NCI-H345 (cell line): ENCODE measurements at places on chromosomes 6 and 20.
A peak's percentile ranks its signal among the peaks of the same experiment; 100 is the strongest.

DNA sequence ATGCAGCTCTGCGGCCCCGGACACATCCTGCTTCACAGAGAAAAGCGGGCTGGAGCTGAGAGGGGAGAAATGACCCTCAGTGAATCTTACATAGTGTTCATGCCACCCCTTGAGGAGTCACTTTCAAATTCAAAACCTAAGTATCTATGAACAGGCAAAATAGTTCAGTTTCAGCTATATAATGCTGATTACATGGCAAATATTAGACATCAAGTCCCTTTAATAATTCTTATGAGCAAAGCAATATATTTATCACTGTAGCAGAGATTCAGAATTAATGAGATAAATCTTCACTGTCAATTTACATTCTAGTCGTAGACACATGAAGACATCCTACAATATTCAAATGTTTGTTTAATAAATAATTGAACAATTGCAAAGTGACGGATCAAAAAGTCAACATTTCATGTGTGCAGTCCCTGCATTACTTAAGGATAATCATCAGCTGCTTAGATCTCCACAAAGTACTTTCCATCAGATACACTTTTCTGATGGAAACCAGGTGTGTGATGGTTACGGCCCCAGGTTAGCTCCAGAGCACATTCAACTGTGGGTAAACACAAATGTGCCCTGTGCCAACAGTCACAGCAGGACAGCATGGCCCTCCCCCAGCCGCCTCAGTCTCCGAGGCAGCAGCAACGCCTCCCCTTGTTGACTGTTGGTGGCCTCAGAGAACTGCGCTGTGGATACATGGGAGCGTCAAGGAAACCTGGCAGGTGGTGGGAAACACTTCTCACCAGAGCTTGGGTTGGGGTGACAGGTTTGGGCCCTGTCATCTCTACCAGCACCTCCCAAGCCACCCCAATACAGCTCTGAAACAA is 787 bp upstream of the PRR18 start:
- DNase-seq, result peak; percentile 94

DNA sequence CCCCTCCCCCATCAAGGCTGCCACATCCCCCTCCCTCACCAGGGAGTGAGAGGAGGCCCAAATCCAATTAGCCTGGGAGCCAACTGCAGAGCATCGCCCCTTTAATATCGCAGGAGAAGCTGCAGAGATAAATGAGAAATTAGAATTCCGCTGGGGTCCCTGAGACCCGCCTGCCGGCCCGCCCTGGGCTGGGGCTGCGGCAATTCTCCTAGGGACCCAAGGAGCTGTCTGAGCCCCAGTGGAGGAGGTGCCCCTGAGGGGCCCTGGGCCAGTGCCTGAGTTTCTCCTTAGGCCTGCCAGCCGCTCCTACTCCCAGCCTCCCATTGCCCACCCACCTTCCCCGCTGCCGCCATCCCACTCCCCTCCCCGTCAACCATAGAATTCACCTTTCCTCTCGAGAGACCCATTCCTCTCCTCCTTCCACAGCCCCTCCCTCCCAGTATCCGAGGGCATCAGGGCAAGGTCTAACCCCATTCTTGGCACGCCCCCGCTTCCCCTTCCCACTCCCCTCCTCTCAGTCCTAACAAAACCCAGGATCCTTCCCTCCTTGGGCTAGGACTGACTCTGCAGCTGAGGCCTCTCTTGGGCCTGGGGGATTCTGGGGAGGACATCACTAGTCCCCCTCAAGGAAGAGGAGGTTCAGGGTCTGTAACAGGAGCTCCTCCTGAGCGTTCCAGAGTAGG is 20.0 kb upstream of the CDH22 start:
- DNase-seq, result no peak

DNA sequence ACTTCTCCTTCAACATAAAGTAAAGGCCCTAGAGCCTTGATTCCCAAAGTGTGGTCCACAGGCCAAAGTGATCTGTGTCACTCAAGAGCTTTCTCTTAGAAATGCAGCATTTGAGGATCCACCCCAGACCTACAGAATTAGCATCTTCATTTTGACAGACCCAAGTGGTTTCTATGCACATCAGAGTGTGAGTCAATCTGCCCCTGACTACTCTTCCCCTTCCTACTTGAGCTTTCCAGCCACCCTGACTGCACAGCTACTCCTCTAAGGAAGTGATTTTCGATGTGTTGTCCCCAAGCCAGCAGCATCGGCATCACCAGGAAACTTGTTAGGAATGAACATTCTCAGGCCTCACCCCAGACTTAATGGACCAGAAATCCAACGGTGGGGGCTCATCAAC is 2.6 kb downstream of the MEP1A start:
- no peak for DNase-seq

- DNase-seq, result no peak
Observed at GRCh38 chr20:47544852-47545251, 43.2 kb downstream of the NCOA3 start.

DNA sequence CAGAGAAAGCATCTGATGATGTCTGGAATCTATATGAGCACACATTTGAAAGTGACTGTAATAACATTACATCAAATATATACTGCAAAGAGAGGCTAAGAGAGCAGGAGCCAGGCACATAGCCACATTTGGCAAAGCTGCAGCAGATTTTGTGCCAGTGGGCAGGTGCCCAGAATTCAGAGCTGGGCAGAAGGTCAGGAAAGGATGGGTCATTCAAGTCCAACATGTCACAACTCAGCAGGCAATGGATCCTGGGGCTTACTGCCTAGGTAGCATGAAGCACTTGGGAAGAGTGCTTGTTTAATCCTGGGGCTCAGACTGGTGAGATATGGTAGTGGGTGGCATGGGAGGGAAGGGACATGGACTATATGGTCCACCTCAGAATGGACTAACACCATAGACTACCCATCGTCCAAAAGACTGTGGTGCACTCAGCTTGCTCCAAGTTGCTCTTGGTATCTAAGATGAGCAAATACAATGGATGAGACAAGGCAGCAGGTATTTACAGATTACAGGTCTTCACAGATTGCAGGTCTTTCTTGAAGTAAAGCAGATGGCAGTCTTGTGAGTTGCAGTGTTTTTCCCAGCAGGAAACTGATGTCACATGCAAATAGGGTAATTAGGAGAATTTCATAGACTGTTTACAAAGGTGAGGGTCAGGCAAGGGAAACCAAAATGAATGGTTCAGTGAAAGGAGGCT is 31.2 kb upstream of the SHLD1 start:
- DNase-seq, result no peak

DNA sequence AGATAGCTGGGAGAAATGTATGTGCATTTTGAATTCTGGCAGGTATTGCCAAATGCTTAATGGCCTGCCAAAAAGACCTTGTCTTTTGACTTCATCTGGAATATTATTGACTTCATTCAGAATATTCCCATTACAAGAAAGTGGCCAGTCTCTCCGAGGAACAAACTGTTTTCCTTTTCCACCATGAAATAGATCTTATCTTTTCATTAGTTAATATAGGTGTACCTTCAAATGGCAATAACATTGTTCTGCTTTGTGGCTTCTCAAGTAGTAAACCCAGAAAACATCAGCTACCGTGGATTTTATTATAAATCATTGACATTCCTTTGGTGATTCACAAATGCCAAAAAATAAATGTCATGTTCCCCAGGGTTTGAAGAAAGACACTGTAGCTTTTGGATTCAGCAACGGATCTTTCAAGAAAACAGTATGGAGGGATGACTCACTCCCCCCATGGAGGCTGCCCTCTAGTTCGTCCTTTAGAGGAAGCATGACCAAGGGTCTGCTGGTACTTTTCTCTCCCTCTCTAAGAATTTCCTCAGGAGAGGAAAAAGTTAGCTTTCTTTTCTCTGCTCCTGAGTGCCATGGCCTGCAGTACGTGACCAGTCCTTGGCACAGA is 1.1 kb upstream of the RNF182 start:
- no peak for DNase-seq

DNA sequence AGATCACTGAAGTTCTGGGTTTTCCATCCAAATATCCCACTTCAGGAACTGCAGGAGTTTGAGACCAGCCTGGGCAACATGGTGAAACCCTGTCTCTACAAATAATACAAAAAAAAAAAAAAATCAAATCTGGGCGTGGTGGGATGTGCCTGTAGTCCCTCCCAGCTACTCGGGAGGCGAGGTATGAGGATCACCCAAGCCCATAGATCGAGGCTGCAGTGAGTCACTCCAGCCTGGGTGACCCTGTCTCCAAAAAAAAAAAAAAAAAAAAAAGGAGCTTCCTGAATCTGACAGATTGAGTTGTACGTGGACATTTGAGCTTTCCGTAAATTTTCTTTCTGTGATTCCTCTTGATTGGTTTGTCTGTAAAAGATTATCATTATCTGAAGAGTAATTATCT is 55.6 kb downstream of the TULP4 start:
- DNase-seq, result no peak

GRCh38 chr20:7650086-7650879 is 290.0 kb downstream of the HAO1 start:
- DNase-seq, result peak; percentile 65

- DNase-seq, result no peak
Observed at GRCh38 chr6:127784468-127784867, 116.4 kb downstream of the THEMIS start.

GRCh38 chr20:16261733-16262273 is 311.4 kb downstream of the KIF16B start:
- DNase-seq, result no peak

DNA sequence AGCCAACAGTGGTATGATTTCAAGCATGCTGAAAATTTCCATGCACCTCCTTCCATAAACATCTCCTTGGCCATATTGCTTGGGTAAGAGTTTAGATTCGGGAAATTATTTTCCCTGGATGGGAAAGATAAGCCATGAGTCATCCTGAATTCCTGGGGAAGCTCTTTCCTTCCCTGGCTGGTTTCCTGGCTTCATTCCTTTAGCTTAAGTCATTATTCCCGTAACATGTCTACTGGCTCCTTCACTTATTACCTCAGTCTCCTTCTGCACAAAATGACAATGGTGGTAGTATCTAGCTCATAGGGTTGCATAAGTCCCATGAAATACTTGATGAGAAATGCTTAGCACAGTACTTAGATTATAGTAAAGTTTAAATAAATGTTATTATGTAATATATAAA is 27.6 kb downstream of the TINAG start:
- DNase-seq, result no peak

- DNase-seq, result no peak
Observed at GRCh38 chr6:90547079-90547478, 39.8 kb downstream of the MAP3K7 start.

GRCh38 chr6:129416337-129416990 is 293.5 kb downstream of the ARHGAP18 start:
- no peak for DNase-seq

DNA sequence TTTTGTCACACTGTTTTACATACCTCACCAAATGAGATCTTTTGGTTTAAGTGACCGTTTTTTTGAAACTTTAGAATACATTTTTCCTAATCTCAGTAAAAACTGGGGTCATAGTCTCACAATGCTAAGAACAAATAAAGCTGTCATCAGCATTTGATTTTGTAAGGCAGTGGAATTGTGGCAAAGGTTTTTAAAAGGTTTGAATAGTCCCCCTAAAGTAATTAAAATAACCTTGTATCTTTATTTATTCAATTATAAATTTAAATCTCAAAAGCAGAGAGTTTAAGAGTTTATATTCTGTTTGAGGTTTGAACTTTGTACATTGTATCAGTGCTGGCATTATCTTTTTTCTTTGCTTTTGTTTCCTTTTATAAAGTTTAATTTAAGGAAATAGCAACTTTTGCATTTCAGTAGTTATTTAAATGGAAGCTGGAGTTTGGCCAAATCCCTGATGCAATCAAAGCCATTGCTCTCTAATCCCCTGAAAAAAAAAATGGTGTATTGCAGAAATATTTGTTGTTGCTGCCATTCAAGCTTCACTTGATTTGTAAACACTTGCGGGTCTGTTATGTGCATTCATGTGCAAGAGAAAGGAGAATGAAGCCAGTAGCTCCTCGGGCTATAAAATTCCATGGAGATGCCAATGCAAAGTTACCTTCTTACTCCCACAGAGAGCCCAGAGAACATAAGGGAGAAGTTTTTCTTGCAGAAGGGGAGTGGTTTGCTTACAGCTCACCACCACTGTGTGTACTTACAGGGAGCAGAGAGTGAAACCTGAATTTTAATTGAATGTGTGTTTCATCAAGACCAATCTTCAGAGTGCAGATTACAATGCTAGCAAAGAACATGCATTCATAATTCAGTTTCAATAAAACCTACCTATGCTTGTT is 391.8 kb downstream of the ARHGAP18 start:
- DNase-seq, result no peak

GRCh38 chr6:69883551-69883950 is 17.2 kb downstream of the COL19A1 start:
- no peak for DNase-seq

DNA sequence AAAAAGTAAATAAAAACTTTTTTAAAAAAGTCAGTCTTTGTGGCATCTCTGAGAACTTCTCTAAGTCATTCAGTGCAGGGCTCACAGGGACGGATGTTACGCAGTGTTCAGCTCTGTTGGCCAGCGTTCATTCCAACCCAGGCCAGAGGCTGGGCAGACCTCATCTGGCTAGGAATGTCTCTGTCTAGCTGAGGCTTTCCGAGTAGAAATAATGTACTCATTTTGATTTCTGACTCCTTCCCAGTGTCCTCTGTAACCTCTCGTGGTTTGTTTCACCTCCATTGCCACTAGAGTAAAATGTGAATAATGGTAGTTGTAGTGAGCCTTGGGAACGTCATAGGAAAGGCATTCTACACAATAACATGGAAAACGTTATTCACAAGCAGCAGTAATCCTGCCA is 135.1 kb downstream of the TMEM242 start:
- no peak for DNase-seq

DNA sequence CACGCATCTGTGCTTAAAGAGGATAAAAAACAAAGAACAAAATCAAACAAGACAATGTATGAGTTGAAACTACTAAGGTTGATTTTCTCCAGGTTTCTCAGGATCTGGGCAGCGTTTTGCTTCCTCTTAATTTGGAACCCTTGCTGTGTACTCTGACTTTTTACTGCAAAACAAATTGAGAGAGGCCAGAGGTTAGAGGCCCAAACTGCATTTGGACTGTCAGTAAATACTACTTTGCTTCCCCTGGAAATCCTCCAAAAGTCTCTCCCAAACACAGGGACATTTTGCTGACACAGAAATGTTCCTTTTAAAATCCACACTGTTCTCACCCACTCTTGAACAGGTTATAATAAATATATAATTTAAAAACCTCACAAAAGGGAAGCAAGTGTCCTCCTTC is 1.1 kb downstream of the ARG1 start:
- no peak for DNase-seq

DNA sequence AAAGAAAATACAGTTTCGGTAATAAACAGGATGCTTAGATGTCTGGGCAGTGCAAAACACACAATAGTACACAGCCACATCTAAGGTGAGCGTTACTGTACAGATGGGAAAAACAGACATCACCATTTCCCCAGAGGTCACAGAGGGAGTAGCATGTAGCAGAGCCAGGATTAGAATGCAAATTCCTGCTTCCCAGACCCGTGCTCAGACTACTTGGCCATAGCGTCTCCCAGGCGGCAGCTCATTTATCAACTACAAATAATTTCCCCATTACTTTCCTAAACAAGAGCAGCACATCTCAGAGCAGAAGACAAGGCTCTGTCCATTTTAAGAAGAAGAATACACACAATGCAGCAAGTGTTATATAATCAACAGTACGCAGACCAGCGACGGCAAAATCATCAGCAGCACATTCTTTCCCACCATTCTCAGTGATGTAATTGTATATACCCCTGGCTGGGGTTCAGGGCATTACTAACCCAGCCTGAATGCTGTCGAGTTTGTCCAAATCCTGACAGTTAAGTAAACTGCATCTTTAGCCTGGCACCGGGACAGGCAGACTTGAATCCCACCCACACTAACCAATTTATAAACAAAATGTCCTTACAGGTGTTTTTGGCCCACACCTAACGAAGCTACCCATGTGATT is 61.9 kb downstream of the CNKSR3 start:
- DNase-seq, result peak; percentile 43
